ENCODE measurements at places on chromosomes 6 and 20.

DNA sequence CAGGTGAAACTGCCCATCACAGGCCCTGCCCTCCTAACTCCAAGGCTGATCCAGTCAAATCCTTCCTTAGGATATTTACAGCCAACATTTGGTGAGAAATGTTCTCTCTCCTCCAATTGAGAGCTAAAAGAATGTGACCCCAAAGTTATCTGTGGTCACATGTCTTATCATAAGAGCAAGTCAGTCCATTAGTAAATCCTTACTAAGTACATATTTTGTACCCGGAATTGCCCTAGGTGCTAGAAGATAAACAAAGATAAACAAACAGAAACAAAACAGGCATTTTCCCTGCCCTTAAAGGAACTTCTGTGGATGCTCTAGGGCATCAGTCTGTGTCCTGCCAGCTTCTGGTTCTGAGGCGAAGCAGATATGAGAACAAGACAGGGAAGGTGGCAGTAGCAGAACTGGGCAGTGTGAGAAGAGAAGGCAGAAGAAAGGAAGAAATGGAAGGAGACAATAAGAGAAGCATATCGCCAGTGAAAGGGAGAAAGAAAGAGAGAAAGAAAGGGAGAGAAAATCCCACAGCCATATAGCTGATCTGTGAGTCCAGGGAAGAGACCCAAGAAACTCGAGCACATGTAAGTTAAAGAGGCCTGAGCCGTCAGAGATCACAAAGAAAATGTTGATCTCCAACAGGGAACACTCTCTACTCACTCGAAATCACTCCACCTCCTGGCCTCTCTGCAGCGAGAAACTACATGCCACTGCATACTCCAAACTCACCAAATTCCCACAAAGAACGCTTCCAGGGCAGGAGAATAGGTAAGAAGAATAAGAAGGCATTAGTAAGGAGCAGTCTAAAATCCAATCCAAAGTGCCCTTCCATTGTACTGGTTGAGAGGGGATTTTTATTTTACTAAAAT lies 41.7 kb downstream of the CDK5RAP1 start:
- no peak for DNase-seq

DNA sequence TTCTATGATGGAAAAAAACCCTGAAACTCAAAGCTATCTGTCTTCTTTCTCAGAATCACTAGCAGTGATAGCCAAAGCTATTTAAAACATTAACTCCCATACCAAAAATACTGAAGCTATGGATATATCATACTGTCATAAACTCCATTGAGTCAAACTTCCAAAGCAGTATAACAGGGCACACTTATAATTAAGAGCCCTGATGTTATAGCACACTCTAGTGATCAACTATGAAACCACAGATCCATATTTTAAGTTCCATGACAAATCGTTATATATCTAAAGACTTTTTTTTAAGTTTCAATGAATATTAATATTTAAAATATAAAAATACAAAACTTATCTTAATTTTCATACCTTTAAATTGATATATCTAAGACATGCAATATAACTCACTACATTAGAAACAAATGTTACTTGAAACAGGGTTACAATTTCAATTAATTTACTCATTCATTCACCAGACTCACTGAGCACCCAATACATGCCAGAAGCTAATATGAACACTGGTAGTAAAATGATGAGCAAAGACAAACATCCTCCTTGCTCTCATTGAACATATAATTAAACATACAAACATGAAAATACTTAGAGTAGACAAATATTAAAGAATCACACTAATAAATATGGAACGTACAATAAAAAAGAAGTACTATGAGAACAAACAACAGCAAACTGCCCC lies 69.3 kb downstream of the IBTK start:
- peak; percentile 57 for DNase-seq

DNA sequence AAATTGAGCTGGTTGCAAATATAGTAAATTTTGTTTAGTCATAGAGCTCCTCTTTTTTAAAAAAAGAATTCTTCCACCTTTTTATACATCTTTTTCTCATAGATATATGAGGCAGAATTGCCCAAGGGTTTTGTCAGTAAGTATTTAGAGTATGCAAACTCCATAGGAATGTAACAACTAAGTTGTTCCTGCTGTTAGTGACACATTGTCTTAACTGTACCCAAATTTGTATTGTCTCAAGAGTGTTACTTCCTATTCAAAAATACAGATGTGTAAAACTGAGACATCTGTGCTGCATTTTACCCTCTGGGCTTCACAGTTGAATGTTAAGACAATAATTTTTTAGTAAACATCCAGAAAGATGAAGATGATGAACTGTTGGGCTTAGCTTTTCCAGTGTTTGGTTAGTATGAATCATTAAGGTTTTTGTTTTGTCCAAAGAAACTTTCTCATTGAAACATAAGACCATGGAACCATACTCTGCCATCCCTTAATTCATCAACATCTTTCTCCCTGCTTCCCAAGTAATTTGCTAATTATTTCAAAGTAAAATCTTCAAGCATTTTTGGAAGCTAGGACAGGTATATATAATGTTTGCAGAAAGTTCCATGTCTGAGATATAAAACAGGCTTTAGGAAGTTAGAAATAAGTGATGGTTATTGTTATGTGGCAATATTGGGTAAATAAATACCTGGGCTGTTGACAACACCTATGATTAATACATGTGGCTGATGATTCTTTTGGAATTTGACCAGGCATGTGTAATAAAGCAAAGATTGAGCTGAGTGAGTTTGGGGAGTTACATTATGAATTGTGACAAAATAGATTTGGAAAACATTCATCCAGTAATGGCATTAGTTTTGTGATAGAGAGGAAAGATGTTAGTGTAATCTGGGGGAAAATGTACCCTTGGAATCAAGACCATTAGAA lies 11.2 kb downstream of the OGFRL1 start:
- no peak for DNase-seq

GRCh38 chr6:129130959-129131681 lies 248.2 kb downstream of the LAMA2 start:
- no peak for DNase-seq
